ENCODE measurements at places on chromosomes 4 and X.

GRCh38 chrX:112043997-112044396 is 38.6 kb downstream of the TRPC5 start:
- peak; percentile 31 for DNase-seq

DNA sequence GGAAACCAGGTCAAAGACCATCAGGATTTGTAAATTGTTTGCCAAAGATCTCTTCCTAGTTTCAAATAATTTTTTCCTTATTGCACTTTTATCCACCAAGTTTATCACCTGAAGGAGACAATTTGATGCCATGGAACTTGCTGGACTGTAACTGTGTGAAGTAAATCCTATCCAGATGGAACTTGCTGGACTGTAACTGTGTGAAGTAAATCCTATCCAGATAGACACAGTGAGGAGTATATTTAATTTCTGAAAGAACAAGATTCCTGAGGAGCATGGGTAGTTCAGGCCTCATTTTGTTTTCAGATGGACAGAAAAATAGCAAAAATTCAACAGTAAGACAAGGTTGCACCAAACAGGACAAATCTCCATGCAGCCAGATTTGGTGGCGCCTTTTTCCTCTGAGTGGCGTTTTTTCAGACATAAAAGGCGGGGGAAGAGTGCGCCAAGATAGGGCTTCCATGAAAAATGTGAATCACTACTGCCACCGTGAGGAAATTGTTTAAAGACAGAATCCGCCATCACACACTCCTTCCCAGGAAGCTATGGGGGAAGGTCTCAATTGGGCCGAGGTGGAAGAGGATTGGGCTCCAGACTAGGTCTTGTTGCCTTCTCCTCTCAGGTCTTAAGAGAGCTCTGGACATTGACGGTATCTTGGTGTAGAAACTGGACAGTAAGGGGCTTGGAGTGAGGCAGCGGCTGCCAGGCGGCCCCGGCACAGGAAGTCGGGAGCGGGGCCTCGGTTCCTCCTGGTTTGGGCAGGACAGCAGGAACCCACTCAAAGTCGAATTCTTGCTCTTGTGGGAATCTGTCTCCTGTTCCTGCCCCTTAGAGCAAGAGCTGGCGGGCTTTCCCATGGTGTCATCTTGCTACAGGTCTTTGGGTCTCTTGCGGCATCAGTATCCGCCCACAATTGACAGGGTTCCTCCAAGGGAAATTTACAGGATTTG is 234.7 kb downstream of the OR13H1 start:
- peak; percentile 76 for DNase-seq

DNA sequence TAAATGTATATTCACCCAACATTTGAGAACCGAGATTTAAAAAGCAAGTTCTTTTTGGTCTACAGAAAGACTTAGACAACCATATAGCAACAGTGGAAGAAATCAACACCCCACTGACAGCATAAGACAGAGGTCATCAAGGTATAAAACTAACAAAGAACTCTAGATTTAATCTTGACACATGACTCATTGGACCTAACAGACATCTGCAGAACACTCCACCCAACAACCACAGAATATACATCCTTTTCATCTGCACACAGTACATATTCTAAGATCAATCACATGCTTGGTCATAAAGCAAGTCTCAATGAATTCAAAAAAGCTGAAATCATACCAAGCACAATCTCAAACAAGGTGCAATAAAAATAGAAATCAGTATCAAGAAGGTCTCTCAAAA is 65.8 kb downstream of the SPIN4 start:
- no peak for DNase-seq

GRCh38 chr4:47733302-47734175 is 104.3 kb downstream of the CORIN start:
- DNase-seq = no peak

GRCh38 chrX:115892787-115893671 is 277.5 kb upstream of the AGTR2 start:
- DNase-seq = peak; percentile 95

DNA sequence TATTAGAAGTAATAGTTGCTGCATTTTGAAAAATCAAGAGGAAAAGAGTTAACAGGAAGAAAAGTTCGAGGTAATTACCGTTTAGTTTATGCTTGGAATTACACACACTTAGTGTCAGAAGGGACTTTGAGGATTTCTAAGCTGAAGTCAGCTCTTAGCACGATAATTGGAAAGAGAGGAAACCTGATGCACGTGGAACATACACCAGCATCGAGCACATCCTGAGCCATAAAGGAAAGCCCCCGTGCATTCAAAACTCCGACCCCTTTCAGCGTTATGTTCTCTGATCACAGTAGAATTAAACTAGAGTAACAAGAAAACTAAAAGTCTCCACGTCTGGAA is 400 bp upstream of the PAQR3 start:
- DNase-seq = no peak

DNA sequence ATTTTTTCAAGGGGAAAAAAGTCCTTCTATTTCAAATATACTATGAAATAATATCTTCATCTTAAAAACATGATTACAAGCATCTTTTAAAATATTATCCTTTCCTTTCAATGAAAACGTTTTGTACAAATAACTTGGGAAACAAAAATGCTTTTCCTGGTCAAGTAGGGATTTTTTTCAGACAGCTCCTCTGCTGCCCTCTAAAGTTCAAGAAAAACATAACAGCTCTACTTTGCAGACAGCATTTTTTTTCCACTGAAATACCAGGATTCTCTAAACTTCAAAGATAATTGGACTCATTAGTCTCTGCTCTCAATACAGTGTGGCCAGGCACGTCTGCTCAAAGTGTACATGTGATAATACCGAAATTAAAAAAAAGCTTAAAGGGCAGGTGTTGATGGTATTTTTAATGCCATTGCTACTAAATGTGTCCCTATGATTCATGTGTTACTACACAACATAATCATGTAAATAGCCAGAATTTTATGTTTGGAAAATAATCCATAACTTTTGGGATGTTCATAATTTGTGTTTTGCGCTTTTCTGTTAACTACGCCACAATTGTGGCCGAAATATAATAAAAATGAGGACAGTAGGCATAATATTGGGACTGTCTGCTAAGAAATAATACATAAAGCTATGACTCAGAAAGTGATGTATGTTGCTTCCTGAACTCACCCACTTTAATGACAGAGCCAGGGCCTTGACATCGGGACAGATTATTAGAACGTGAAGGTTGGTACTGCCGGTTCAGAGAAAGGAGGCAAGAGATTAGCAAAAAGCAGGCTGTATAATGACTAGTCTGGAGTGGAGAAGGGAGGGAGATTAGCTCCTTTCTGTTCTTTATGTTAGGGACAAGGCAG is 478.9 kb downstream of the KCNIP4 start:
- DNase-seq = peak; percentile 53

DNA sequence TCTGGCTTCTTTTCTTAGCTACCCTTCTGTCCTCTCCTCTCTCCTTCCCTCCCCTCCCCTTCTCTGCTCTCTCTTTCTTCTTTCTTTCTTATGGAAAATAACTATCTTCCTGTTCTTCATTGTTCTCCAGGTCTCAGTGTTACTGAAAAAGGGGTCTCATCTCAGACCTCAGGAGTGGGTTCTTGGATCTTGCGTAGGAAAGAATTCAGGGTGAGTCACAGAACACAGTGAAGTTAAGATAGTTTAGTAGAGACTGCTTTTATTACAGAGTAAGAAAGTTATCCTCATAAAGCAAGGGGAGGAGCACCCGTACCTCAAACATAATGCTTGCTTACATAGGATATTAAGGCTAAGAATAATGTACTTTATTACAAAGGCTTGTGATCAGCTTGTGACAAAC is 31.8 kb upstream of the CWH43 start:
- DNase-seq = no peak

- no peak for DNase-seq
Observed at GRCh38 chr4:30586850-30587249, 133.3 kb upstream of the PCDH7 start.

- DNase-seq = no peak
Observed at GRCh38 chr4:62271107-62271506, 1071.0 kb downstream of the ADGRL3 start.

GRCh38 chr4:137523329-137523728 is 9.0 kb downstream of the PCDH18 start:
- no peak for DNase-seq

DNA sequence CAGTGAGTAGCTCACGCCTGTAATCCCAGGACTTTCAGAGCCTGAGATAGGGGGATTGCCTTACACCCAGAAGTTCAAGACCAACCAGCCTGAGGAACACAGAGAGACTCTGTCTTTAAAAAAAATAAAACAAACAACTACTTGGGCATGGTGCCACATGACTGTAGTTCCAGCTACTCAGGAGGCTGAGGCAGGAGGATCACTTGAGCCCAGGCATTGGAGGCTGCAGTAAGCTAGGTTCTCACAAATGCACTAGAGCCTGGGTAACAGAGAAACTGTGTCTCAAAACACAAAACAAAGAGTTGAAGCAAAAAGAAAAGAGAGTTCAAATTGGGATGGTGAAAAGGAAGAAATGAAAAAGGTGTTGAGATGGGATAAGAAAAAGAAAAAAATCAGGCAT is 10.8 kb downstream of the CAMK2D start:
- DNase-seq = no peak

DNA sequence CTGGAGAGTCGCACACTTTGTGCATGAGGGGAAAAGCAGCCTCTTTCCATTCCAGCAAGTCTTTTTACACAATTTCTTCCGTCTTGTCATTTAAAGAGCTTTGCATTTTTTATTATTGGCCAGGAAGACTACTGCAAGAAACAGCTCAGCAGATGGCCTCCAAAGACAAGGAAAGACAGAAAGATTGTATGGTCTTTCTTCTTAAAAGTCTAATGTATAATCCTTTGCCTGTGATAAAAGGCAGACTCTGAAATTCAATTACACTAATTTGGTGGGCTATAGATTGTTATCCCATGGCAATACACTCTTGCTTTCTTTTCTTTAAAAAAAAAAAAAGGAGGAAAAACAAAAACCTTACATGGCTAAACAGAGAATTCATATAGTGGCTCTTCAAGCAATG is 5.9 kb downstream of the CAPN6 start:
- no peak for DNase-seq

DNA sequence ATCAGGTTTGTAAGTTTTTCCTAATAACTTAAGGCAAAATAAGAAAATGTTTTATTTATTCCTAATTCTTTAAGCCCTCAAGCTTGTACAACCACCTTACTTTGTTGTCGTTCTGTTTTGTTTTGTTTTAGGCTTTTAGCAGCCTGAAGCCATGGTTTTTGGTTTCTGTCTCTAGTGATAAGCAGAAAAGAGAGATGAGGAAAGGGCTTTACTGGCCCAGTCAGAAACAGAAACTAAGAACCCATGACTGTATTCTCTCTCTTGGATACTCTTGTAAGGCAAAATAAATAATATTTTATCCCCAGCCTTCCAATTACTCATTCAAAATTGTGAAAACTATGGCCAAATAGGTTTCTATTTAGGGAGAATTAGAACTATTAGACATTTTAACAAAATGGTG is 29.4 kb downstream of the TBC1D19 start:
- DNase-seq = peak; percentile 1

DNA sequence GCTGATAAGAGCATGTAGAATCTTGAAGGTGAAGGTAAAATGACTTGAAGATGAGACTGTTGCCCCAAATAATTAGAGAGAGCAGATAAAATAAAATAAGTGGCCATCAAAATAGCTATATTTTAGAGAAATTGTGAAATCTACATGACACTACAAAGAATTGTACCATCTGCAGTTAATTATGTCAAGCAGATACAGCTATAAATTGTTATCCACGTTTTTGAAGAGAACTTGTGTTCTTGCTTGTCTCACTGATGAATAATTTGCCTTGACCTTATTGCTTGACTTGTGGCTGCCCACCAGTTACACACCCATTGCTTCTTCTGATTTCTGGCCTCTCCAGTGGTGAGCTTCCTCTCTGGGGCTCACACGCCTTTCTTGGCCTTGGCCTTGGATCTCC is 75.8 kb upstream of the TNIP3 start:
- no peak for DNase-seq
